ENCODE measurements at places on chromosomes 5 and 9. TPM values are rescaled to one million over a fixed set of nuclear protein-coding genes. Genes with fewer than 3 reads are reported as not detected.

DNA sequence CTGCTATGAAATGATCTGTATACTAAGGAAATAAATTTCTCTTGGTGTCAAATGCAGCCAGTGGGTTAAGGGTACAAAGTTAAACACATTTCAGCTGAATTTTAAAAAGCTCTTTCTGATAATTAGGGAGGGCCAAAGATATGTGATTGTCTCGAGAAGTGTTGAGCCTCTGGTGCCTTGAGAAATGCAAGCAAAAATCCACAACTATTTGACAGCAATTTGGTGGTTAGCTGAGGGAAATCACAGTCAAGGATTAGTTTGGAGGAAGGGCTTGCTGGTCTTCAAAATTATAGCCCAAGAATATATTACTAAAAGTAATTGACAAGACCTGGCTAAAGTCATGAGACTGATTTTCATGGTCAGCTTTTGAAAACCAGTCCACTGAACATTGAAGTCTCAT, 255.7 kb upstream of the PPP1R2B start:
- no peak for DNase-seq

DNA sequence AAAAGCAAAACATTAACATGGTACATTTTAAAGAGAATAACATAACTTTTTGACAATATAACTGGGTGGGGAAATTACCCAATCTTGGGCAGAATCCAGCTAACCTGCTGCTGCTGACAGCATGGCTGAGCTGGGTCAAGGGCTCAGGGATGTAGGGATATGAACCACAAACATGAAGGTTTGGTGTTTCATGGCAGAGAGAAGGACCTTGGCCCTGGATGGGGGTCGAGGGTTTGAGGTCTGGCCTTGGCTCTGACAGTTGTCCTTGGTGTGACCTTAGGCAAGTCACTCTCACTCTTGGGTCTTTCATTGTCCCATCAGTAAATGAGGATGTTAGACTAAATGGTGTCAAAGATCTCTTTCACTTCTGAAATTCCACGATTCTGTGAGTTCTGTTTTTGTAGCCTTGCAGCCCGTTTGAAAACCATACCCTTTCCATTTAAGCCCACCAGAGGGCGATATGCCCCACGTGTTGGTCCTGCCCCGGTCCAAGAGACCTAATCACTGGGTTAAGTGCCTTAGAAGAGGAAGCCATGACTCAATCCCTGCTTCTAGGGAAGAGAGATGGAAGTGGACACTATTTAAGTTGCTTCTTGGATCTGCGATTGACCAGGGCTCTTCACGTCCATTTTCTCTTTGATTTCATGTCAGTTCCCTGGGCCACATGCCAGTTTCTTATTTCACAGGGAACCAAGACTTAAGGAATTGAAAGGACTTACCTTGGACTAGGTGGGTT, 56.8 kb upstream of the TEX48 start:
- DNase-seq: peak; percentile 89

DNA sequence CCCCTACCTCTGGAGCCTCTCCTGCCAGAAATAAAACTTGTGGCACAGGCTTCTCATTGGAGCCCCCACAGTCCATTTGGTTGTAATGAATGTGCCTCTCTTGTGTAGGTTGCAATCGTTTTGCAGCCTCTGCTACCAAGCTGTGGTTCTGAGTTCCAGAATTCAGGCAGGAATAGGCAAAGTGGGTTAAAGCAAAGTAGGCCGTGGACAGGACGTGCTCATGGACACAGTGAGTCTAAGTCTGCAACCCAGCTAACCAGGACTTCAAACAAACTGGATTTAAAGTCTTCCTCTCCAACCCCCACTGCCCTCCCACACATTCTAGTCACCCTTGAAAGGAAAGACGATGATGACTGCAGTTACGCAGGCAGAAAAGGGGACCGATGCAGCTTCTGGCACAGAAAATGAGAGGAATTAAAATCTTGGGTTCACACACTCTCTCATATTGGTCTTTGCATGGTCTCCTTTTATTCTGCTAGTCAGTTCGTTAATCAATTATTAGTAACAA, 260.0 kb downstream of the PIK3R1 start:
- DNase-seq: no peak

- no peak for DNase-seq
Observed at GRCh38 chr5:150398722-150399523, 13.8 kb downstream of the CD74 start.

DNA sequence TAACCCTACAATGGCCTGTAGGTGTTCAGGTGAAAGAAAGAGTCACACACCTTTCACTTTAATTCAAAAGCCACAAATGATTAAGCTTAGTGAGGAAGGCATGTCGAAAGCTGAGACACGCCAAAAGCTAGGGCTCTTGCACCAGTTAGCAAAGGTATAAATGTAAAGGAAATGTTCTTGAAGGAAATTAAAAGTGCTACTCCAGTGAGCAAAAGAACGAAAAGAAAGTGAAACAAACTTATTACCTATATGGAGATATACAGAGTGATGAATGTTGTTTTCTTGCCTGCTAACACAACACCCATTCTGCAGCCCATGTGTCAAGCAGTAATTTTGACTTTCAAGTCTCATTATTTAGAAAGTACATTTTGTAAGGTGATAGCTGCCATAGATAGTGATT, 254.2 kb upstream of the SLC24A2 start:
- DNase-seq: no peak

GRCh38 chr5:179967489-179967888, 59.8 kb upstream of the TBC1D9B start:
- no peak for DNase-seq

DNA sequence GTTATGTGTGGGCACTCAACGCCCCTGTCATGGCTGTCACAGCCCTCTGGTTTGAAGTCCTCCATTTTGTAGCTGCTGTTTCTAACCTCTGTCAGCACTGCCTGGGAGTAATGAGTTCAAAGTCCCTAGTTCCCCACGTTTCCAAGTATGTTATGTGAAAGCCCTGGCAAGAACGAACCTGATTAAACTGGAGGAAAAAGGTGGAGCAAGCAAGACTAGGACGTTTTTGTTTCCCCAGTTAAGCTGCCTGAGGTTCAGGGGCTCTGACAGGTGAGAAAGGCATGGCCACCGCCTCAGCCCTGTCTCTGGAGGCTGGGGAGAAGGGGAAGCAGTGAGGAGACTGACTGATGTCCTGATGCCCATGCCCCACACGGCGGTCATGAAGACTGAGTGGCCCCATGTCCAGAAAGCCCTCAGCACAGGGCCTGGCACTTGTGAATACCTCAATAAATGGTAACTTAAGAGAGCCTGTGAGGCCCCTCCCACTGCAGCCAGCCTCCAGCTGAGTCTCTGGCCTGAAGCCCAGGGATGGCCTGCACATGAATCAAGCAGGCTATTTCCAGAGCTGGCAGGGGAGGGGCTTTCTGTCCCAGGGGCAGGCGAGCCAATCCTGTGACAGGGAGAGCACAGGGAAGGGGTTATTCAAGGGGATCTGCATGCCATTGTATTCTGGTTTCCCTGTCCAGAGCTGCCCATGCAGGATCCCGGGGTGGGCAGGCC, 61.8 kb downstream of the PFDN1 start:
- peak; percentile 92 for DNase-seq

DNA sequence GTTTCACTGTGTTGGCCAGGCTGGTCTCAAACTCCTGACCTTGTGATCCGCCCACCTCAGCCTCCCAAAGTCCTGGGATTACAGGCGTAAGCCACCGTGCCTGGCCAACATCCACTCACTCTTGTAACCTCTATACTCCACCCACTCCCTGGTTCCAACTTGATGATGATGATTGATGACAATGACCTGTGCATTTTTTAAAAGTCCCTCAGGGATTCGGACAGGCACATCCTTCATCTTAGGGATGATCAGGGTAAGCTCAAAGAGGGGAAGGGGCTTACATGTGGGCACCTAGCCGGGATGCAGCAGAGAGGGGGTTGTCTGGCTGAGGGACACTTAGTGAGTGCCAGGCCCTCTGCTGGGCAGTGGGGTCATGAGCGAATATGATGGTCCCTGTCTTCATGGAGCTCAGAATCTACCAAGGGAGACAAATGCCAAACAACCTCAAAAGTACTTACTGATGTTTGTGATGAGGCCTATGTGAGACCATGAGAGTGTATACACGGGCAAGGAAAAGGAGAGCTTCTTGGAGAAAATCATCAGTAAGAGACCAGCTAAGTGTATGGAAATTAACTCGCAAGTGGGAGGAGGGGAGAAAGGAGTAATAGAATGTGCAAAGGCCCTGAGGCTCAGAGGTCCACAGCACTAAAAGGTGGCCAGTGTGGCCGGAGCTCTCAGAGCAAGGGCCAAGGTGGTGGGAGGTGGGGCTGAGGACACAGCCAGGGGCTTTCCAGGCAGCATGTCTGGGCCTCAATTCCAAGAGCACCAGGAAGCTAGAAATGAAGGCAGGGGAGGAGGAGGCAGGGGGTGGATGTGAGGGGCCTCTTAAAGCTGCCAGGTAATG, 27.4 kb downstream of the LHX2 start:
- no peak for DNase-seq

Gene GOLM1
- 66.3 TPM for total RNA-seq

Gene PTGDS
- total RNA-seq: not detected

Gene TAF11L10
- not detected for total RNA-seq

Gene PCDHB4
- 0.07 TPM for total RNA-seq

Measured in M059J (cell line).